ENCODE measurements at places on chromosomes 2 and 18. TPM values are rescaled to one million over a fixed set of nuclear protein-coding genes. Genes with fewer than 3 reads are reported as not detected.

GRCh38 chr2:235802542-235802941 lies 308.7 kb downstream of the AGAP1 start:
- no peak for DNase-seq

DNA sequence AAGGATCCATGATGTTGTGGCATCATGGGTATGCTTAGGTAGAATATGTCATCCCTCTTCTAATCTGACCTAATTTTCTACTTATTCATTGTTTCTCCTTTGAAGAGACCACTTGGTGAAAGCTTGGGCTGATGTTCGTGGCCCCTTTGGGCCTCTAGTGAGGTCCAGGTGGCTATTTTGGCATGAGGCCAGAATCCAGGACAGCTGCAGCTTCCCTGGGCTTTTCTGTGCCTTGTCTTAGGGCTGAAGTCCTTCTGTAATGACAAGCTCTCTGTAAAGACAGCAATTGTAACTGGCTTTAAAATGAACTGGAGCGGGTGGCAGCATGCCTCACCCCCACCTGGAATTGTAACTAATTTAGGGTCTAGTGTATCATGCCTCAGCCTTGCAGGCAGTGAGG lies 15.6 kb upstream of the MC2R start:
- no peak for DNase-seq

The APCDD1 gene
- total RNA-seq, result 66.8 TPM

DNA sequence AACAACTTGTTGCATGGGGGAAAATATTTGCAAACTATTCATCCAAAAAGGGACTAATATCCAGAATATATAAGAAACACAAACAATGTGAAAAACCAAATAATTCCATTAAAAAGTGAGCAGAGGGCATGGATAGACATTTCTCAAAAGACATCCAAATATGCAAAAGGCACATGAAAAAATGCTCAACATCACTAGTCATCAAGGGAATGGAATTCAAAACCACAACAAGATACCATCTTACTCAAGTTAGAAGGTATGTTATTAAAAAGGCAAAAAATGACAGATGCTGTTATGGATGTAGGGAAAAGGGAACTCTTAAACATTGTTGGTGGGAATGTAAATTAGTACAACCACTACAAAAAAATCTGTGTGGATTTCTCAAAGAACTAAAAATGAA lies 396.5 kb downstream of the CCDC85A start:
- DNase-seq, result no peak

The INPP1 gene
- total RNA-seq, result 56.8 TPM

DNA sequence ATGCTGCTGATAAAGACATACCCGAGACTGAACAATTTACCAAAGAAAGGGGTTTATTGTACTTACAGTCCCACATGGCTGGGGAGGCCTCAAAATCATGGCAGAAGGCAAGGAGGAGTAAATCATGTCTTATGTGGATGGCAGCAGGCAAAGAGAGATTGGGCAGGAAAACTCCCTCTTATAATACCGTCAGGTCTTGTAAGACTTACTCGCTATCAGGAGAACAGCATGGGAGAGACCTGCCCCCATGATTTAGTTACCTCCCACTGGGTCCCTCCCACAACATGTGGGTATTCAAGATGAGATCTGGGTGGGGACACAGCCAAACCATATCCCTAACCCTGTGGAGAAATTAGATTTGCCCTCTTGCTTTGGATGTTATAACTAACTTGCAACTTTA lies 1068.0 kb upstream of the ZEB2 start:
- DNase-seq, result no peak

The LONRF2 gene
- total RNA-seq, result 118 TPM

GRCh38 chr2:43221124-43221762 lies 5.2 kb downstream of the ZFP36L2 start:
- no peak for DNase-seq

- no peak for DNase-seq
Measured at GRCh38 chr2:233795735-233796171, 17.6 kb downstream of the MROH2A start.

DNA sequence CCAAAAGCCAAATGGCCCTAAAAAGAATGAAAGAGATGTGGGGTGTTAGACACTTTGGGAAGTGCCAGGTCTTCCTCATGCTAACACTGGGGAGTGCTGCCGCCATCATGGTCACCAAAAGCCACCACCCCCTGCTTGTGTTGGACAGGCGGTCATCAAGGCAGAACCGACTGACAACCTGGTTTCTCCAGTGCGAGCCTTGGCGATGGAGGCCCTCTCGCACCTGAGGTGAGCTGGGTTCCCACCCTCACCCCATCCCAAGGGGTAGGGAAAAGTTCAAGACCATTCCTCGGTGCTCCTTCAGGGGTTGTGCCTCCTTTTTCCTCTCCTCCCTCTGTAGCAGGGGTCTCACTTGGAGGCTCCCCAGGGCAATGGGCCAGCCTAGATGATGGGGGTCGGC lies 33.6 kb downstream of the MROH2A start:
- no peak for DNase-seq

DNA sequence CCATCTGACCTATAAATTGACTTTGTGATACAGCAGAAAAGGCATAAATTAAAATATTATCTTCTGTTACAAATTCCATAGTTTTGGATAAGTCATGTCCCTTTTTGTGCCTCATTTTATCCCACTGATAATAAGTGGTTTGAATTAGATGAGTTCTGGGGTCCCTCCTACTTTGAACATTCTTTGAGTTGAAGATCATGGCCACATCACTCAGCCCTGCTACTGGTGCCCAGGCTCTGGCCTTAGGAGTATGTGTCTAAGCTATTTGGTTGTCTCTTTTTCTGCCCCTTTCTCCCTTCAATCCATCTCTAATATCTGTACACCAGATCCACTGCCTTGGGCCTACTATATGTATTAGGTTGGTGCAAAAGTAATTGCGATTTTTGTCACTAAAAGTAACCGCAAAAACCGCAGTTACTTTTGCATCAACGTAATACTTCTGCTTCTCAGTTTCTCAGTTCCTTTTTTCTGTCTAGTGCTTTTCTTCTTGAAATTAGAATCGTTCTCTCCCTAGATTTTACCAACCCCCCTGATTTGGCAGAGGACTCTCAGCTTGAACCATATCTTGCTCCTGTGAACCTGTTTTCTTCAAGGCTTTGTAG lies 362.5 kb upstream of the TNP1 start:
- DNase-seq, result no peak

The SLC4A5 gene
- total RNA-seq, result 14.7 TPM

GRCh38 chr2:6723865-6724604 lies 141.7 kb downstream of the CMPK2 start:
- no peak for DNase-seq

The NAPG gene
- total RNA-seq, result 73.9 TPM

- no peak for DNase-seq
Measured at GRCh38 chr2:112216167-112216566, 38.7 kb downstream of the ZC3H8 start.
